ENCODE measurements at places on chromosomes 1 and 21. TPM values are rescaled to one million over a fixed set of nuclear protein-coding genes. Genes with fewer than 3 reads are reported as not detected.

- peak; percentile 94 for DNase-seq
- H3K36me3 ChIP-seq: no peaks in the 10 kb centered on the region
- H3K27ac ChIP-seq: peak overlapping the region; percentile 71
- no peak overlapping the region for H3K4me3 ChIP-seq
These were observed 2.7 kb downstream of the MOB3C start for GRCh38 chr1:46613661-46614603.

- H3K36me3 ChIP-seq: no peaks in the 10 kb centered on the region
- DNase-seq: no peak
- no peaks in the 10 kb centered on the region for H3K27me3 ChIP-seq
- H3K27ac ChIP-seq: no peak overlapping the region
- H3K4me3 ChIP-seq: no peak overlapping the region
These were observed 102.0 kb upstream of the BRINP3 start for GRCh38 chr1:190579552-190580193.

GRCh38 chr1:88502886-88503285 lies 181.2 kb upstream of the PKN2 start:
- DNase-seq: no peak
- H3K4me3 ChIP-seq: no peak overlapping the region

- H3K27me3 ChIP-seq: no peaks in the 10 kb centered on the region
- no peaks in the 10 kb centered on the region for H3K36me3 ChIP-seq
- H3K4me3 ChIP-seq: no peak overlapping the region
- H3K4me1 ChIP-seq: no peaks in the 10 kb centered on the region
These were observed 61.7 kb downstream of the GPR137B start for GRCh38 chr1:236204039-236204438.

DNA sequence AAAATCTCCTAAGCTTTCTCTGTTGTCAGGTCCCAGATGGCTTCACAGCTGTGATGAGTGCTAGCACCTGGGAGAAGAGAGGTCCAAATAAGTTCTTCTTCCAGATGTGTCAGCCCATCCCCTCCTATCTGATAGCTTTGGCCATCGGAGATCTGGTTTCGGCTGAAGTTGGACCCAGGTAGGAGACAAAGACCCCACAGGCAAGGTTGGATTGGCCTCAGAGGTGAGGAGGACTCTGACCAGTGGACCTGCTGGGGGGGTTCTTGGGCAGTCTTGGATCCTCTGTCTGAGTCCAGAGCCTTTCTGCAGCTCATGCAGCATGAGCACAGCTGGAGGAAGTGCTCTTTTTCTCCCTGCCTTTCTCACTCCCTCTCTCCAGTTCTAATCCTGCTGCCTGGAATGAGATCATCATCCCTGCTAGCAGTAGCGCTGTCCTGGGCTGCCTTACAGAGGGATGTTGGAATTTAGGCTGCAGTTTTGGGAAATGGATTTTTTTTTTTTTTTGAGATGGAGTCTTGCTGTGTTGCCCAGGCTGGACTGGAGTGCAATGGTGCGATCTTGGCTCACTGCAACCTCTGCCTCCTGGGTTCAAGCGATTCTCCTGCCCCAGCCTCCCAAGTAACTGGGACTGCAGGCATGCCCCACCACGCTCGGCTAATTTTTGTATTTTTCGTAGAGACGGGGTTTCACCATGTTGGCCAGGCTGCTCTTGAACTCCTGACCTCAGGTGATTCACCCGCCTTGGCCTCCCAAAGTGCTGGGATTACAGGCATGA lies 7.1 kb downstream of the RNPEP start:
- no peak for DNase-seq
- H3K4me1 ChIP-seq: peaks cover 14% of the 10 kb centered on the region
- H3K36me3 ChIP-seq: no peaks in the 10 kb centered on the region
- H3K27ac ChIP-seq: no peak overlapping the region
- no peaks in the 10 kb centered on the region for H3K27me3 ChIP-seq

DNA sequence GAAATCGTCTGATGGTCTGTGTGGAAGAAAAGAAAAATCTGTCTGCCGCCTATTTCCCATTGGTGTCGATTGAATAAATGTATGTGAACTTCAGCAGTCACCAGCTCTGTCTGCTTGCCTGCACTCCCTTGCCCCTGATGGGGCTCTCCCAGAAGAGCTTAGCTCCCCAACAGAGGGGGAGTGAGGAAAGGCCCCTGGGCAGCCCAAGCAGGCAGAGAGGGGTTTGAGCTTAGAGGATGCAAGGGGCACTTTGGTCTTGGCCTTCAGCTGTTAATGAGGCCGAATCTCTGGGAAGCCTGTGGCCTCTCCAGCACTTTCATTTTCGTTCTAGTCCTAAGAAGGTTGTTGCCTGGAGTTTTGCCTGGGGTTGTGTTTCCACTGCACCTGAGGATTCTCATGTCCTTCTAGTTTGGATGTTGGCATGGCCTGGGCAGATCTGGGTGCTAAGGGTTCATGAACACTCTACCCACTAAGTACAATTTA lies 2.8 kb downstream of the FOXD2 start:
- H3K27ac ChIP-seq: no peak overlapping the region
- peaks cover 3% of the 10 kb centered on the region for H3K27me3 ChIP-seq
- H3K4me3 ChIP-seq: no peak overlapping the region
- H3K36me3 ChIP-seq: no peaks in the 10 kb centered on the region
- no peak for DNase-seq

ZNF684 gene
- total RNA-seq: 8.9 TPM

KCNK1 gene
- 1.8 TPM for total RNA-seq

PAX7 gene
- total RNA-seq: 0.16 TPM

PLEKHA6 gene
- total RNA-seq: 5.9 TPM
